ENCODE measurements at places on chromosomes 5 and 9.

DNA sequence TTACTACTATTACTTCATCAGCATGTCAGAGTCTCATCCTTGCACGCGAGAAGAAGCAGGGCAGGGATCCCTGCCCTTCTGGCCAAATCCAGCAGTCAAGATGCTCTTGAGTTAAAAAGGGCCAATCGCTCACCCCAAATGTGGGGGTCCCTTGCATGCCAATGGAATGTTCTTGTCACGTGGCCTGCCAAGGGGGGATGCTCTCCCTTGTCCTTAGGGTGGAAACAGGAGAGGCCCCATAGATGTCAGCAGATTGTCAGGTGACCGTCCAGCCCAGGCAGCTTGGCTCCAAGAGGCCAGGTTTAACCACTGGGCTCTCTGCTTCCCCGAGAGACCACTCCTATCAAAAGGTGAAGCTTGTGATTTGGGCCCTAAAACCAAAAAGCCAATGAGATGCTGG is 25.3 kb upstream of the DUSP1 start:
- no peak for DNase-seq

GRCh38 chr9:109973336-109973735 is 193.3 kb downstream of the PALM2AKAP2 start:
- DNase-seq = no peak

GRCh38 chr9:95197692-95198271 is 119.7 kb downstream of the FANCC start:
- DNase-seq = no peak

GRCh38 chr5:171299228-171299627 is 9.8 kb upstream of the TLX3 start:
- no peak for DNase-seq

- DNase-seq = no peak
Measured at GRCh38 chr9:81625969-81626368, 63.4 kb downstream of the TLE1 start.

DNA sequence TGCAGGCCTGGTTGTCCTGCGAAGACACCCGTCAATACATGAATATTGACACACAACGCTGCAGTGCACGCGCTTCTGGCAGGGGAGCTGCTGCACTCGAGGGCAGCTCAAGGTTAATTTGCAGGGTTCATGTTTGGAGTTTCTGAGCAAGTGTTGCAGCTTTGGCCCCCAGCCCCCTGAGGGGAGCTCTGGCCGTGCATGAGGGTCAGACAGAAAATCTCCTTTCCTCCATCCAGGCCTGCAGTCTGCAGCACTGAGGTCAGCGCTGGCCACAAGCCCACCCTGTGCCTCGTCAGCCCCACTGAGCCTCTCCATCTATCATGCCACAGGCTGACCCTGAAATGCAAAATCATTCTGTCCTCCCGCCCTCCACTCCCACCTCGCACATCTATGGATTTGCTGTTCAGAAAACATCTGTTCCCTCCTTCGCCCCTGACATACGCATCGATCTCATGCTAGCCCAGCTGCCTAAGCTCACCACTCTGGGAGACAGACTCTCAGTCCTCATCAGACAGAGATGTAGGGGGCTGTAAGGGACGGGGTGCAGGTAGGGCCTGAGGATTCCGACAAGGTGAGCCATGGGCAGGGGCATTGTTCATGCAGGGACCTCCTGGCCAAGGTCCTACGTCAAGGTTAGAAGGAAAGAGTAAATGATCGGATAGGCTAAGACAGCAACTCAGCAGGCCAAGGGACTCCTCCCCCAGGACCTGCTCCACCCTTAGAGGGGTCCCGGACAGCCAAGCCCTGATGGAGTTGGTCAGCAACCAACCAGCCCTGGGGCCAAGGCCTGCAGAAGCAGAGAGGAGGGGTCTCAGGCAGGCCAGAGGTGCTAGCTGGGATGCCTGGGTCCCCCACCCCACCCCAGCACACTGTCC is 125.1 kb downstream of the KCNIP1 start:
- no peak for DNase-seq

GRCh38 chr9:35914301-35914807 is 5.1 kb downstream of the SPAAR start:
- peak; percentile 68 for DNase-seq

GRCh38 chr9:78542491-78543181 is 245.7 kb downstream of the PSAT1 start:
- DNase-seq = no peak

- no peak for DNase-seq
Measured at GRCh38 chr5:34570721-34571676, 85.1 kb upstream of the RAI14 start.

DNA sequence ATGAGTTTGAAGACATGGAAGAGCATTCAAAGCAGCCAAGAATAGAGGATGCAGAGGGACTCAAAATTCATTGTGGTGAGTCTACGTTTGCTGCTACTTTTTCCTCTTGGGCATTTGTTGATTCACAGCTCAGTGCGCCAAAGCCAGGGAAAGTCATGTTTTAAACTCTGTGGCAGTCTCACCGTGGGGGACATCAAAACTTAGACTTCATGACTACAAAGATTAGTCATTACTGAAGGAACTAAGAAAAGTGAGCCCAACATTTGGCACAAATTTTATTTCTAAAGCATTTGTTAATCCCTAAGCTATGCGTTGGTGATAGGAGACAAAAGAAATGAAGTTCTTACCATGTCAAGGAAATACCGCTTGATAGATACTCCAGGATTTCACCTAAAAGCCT is 73.7 kb upstream of the MTAP start:
- no peak for DNase-seq

- DNase-seq = no peak
Measured at GRCh38 chr5:72377910-72378638, 57.9 kb downstream of the PTCD2 start.
